ENCODE measurements at places on chromosomes 7 and 10.
A peak's percentile ranks its signal among the peaks of the same experiment; 100 is the strongest.

- peak; percentile 65 for DNase-seq
Measured at GRCh38 chr10:43867667-43868565, 219.2 kb upstream of the ZNF32 start.

- DNase-seq = no peak
Measured at GRCh38 chr7:107909445-107909844, 18.5 kb downstream of the DLD start.

DNA sequence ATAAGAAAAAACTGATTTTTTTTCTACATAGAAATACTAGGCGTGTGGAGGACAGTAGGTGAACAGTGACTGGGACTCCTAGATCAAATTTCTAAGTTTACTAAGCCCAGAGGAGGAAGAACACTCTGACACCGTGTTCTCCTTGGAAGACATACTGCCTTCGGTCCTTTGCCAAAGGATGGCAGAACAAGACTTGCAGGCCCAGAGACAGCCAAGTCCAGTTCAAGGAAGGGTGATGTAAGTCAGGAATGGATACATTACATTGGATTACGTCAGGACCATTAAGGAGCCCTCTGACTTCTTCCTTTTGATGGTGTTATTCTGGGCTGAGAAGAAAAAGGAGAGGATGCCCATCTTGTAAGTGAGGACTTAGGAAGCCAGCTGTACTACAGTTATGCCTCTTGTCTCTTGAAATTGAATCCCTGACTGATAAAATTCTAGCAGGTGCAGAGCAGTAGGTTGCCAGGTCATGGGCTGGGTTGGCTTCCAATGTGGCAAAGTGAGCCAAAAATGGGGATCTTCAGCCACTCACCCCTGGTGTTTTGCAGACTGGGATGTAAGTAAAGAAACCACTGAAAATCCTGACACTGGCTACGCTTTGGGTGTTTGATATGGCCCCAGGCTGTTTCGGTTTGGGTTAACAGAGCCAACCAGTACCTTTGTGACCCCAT, 45.1 kb downstream of the RELN start:
- DNase-seq = no peak

DNA sequence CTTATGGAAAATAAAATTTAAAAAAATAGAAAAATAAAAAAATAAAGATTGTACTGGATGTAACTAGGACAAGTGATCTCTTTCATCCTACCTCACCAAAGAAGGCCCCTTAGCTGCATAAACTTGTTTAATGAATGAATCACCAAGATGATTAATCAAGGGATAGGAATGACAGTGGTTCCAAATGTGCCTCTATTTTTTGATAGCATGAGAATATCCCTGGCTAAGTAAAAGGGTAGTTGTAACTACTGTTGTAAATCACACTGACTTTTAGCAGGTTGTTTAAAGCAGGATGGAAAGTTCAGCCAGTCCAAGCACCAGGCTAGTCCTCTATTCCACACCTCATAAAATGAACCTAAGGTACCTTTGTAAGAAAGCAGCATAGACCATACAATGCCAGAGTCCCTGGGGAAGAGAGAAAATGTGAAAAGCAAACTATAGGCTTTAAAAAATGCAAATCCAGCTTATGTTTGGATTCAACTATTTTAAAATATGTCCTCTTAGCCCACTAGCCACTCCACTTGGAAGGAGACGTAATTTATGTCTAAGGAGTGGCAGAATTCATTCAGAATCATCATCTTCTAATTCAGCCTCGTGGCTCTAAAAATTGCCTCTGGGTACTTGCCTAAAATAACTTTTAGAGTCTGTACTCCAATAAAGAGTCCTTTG, 126.8 kb downstream of the SKIDA1 start:
- DNase-seq = no peak

DNA sequence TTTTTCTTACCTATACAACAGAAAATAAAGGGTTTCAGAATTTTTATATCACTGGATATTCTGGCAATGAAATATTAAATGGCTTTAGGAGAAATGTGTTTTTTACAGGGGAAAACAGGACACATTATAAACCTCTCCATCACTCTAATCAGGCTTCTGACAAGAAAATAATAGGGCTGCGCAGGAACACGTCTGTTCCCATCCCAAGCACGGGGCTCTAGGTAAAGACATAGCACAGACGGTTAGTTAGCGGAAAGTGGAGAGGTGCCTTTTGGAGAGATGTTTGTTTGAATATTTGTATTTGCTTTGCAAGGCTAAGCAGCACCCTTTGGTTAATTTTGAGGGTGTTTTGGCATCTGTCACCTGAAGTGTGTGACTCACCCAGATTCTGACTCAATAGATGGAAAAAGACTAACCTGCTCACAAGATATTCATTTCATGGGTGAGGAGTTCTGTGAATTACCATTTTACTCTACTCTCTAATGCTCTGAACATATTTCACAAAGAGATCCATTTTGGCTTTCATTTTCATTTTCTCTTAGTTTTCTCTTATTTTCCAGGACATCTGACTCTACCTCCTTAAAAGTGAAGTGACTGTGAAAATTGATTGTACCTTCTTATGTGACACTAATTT, 174.5 kb upstream of the AKR1E2 start:
- DNase-seq = no peak

GRCh38 chr10:56881218-56881617, 520.2 kb upstream of the ZWINT start:
- no peak for DNase-seq

- DNase-seq = no peak
Measured at GRCh38 chr10:8456386-8456785, 401.9 kb downstream of the GATA3 start.

GRCh38 chr7:2621948-2622640, 9.7 kb upstream of the TTYH3 start:
- no peak for DNase-seq

GRCh38 chr7:57179776-57180415, 47.7 kb upstream of the ZNF479 start:
- peak; percentile 64 for DNase-seq

GRCh38 chr10:74083304-74083703, 67.3 kb downstream of the AP3M1 start:
- no peak for DNase-seq

DNA sequence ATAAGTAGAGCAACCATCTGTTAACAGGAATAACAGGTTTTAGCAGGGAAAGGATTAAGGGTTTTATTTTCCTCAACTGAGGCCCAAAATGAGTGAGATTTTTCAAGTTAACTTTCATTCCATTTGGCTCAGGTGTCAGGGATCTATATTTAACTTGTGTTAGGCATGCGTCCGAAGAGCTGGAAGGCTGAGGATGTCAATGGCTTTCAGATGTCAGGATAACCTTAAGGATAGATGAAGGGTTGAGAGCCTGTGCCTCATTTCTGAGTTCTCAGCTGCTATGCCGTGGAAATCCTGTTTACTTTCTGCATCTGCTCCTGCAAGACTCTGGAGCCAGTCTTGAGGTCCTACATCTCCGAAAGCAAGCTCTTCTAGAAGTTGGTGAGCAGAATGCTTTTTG, 36.4 kb upstream of the CD36 start:
- DNase-seq = no peak

- no peak for DNase-seq
Measured at GRCh38 chr10:110667620-110668343, 23.6 kb downstream of the RBM20 start.

DNA sequence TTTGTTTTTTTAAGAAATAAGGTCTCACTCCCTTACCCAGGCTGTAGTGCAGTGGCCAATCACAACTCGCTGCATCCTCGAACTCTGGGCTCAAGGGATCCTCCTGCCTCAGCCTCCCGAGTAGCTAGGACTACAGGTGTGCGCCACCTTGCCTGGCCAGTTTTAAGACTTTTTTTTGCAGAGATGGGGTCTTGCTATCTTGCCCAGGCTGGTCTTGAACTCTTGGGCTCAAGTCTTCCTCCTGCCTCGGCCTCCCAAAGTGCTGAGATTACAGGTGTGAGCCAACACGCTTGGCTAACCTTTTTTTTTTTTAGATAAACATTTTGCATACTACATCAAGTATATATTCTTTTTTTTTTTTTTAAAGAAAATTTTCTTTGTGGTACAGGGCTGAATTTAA, 18.2 kb downstream of the SEC23IP start:
- no peak for DNase-seq

DNA sequence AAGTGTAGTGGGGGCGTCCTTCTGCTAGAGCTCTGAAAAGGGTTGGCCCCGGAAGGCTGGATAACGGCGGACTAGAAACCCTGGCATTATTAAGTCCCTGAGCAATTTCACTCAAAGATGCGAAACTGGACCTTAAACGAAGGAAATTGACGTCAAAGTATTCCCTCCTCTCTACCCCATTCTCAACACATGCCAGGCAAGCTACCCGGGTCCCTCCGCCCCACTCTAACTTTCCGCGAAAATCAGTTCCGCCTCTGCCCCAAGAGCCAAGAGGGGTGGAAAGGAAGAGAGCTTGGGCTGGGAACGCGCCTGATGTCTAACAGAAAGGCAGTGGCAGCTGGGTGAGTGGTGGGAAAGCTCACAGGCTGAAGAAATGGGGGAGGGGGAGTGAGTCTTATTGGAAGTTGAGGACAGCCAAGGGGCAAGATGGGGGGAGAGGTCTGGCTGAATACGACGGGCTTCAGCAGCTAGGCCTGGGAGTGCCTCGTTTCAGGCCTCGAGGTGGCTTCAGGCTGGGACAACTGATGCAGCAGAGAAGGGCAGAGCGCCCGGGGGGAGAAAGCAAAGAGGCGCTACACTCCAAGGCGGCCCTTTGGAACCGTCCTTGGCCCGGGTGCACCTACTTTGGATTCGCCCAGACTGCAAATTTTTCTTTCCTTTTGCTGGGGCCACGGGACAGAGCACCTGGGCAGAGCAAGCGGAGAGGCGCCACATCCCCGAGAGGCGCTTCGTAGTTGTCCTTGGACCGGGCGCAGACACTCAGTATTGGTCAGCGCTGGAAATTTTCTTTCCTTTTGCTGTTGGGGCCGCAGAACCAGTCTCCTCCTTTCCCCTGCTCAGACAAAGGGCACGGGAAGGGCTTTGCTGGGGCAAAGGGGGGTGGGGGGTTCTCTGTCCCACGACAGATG, 2.0 kb upstream of the FEZF1 start:
- no peak for DNase-seq

- no peak for DNase-seq
Measured at GRCh38 chr10:112722758-112723157, 227.3 kb upstream of the TCF7L2 start.

- no peak for DNase-seq
Measured at GRCh38 chr10:91350651-91351081, 59.5 kb upstream of the HECTD2 start.

DNA sequence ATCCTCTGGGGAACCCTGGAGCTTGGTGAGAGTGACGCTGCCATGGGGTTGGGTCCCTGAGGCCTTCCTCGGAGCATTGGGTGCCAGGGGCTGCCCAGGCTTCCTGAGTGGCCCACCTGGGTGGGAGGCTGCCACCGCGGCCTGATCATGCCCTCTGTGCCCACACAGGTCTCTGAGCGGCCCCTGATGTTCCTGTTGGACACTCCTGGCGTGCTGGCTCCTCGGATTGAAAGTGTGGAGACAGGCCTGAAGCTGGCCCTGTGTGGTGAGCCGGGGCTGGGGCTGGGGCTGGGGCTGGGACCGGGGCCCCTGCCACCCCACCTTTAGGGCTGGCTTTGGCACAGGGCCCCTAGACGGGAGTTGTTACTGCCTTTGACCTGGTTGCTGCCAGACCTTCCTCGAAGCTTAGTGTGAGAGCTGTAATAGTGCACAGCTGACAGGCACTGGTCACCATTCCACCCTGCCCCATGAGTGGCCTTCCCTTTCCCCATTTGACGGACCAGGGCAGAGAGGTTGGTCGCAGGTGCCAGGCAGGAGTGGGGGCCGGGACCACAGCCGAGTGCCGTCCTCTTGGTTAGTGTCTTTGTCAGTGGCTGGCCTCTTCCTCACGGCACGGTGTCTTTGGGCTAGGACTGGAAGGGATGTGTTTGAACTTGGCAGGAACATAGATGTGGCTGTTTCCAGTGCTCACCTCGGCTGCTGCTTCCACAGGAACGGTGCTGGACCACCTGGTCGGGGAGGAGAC, 8.2 kb downstream of the MTG1 start:
- no peak for DNase-seq

DNA sequence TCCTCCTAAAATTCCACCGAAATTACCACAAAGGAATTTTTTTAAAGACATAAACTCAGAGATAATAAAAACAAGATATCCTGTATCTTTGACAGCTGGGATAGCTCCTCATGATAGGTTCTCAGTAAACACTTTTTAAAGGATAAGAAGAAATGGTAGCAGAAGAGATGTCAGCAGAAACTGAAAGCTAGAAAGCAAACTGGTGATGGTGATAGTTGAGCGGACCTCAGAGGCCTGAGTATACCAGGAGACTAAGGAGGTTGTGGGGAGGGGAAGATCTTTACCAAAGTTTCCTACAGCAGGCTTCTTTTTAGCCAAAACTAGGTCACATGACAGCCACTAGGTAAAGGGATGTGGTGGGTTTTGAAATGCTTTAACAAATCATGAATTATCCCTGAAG, 22.5 kb downstream of the PCGF5 start:
- DNase-seq = no peak

DNA sequence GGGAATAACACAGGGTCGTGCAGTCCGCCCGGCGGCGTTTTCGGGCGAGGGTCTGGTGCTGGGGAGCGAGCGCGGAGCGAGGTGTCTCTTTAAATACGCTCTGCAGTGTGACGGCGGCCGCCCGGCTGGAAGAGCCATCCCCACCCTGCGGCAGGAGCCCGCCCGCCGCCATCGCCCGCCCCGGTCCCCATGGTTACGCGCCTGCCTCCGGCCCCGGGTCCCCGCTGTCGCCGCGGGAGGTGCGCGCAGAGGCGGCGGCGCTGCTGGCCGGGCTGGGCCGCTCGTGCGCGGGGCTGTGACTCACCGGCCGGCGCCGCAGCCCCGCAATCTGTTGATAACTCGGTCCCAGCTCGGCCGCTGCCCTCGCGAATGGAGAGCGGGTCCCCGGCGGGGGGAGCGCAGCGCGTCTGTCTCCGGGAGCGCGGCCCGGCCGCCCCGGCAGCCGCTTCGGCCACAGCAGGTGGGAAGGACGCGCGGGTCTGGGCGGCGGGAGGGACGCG, at the start of gene ADGRA1:
Gene ADGRA1 (plus strand): TSS at position 246 of the 500 bp plus-strand sequence. CDS start 986 bp downstream, outside the sequence.
- no peak for DNase-seq

GRCh38 chr7:31074120-31074383, 21.9 kb downstream of the ADCYAP1R1 start:
- no peak for DNase-seq

- DNase-seq = no peak
Measured at GRCh38 chr10:81865581-81865980, 9.4 kb upstream of the NRG3 start.

DNA sequence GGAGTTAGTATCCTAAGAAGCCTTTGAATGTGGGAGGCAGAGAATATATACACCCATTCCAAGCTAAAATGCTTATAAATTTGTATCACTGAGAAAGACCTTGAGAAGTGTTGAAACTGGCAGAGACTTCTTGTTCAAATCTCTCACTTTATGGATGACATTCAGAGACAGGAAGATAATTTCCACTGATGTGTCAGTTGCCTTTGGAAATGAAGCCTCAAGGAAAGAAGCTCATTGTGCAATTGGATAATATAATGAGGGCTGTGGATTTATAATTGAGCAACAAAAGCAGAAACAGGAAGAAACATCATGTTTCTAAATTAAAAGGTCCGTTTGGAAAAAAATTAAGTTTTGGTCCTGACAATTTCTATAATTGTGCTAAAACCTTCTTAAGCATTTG, 789.9 kb upstream of the IGFBP3 start:
- DNase-seq = no peak
